ENCODE measurements at places on chromosomes 7 and 10. TPM values are rescaled to one million over a fixed set of nuclear protein-coding genes. Genes with fewer than 3 reads are reported as not detected.

The GRM3 gene
- total RNA-seq = not detected

The LOXL4 gene
- 1.6 TPM for total RNA-seq

The ZNF775 gene
- 4.1 TPM for total RNA-seq

The VAX1 gene
- total RNA-seq = not detected

The CARD11 gene
- 0.22 TPM for total RNA-seq

- DNase-seq = no peak
Observed at GRCh38 chr7:2032876-2033407, 199.8 kb downstream of the MAD1L1 start.

GRCh38 chr10:110778211-110778610 lies 93.5 kb upstream of the PDCD4 start:
- DNase-seq = no peak

- DNase-seq = no peak
Observed at GRCh38 chr10:6647811-6648526, 67.9 kb upstream of the PRKCQ start.

DNA sequence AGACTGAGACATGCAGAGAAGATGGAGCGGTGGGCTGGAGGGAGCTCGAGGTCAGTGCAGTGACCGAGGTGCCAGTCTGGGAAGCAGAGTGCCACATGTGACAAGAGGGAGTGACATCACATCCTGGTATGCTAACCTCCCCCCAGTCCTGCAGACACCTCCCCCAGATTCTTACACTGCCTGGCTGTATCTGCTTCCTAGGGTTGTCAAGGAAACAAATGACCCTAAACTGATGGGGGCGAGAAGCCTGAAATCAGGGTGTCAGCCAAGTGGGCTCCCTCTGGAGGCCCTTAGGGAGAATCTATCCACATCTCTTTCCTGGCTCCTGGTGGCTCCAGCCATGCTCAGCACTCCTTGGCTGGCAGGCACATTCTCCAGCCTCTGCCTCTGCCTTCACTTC lies 316.1 kb upstream of the ZMIZ1 start:
- DNase-seq = no peak

GRCh38 chr10:32938554-32939061 lies 19.4 kb downstream of the ITGB1 start:
- DNase-seq = peak; percentile 60

DNA sequence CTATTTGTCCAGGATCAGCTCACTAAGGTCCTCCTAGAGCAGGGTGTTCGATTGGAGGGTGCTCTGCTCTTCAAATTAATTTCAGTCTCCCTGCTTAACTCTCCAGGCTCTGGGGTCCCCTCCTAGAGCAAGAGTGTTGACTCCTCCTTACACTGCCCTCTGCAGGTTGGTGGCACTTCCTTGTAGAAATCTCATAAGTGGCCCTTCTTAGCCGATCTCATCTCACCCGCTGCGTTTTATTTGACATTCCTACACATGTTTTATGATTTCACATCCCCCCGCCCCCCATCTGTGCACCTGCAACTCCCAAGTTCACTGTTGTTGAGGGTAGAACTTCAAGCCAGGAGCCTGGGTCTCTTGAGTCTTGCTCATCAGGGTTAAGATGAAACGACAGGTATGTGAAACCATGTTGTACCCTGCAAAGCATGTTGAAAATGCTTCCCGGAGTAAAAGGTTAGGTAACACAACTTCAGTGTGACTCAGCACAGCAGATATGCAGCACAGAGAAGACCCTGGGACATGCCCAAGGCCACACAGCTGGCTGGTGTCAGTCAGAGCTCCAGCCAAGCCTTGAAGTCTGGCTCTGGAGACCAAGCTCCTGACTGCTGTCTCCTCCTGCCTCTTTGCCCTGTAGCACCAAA lies 171.2 kb downstream of the PRKAG2 start:
- DNase-seq = no peak

- DNase-seq = no peak
Observed at GRCh38 chr10:48363617-48364355, 57.3 kb downstream of the MAPK8 start.

DNA sequence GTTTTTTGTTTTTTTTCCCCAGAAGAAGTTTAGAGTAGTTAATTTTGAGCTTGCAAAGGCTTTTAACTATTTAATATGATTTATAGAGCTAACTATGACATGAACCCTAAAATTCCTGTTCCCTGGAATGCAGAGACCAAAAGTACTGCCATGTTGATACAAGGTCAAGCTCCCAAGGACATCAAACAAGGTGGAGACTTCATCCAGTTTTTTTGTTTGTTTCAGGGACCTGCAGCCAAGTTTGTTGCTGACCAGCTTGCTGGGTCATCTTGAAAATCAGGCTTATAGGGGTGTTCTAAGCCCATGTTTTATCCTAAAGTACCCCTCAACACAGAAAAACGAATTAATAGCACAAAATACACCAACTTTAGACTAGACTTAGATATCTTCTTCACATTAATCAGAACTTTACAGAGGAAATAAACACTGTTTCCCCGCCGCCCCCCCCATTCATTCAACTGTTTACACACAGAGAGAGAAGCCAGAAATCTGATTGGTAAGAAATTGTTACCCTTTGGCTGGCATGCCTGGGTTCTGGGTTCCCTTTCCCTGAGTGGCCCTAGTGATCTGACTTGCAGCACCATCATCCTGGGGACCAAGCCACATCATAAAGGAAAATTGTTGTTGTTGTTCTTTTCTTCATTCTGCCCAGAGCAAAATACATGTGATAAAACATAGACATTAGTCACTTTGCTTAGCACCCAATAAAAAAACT lies 860.5 kb downstream of the CCSER2 start:
- no peak for DNase-seq

GRCh38 chr7:115387137-115387536 lies 465.2 kb downstream of the MDFIC start:
- no peak for DNase-seq
